Glutamatergic neuron (in vitro differentiated cells): ENCODE measurements at places on chromosomes 5 and 9.

DNA sequence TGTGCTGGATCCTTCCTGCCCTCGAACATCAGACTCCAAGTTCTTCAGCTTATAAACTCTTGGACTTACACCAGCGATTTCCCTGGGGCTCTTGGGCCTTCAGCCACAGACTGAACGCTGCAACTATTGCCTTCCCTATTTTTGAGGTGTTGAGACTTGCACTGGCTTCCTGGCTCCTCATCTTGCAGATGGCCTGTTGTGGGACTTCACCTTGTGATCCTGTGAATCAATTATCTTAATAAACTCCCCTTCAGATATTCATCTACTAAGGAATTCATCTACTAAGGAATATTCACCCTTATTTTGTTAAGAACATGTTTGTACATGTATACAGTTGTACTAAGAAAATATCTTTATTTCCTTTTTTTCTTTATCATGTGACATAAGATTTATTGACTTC lies 1079.7 kb downstream of the CDH12 start:
- no peak for DNase-seq

DNA sequence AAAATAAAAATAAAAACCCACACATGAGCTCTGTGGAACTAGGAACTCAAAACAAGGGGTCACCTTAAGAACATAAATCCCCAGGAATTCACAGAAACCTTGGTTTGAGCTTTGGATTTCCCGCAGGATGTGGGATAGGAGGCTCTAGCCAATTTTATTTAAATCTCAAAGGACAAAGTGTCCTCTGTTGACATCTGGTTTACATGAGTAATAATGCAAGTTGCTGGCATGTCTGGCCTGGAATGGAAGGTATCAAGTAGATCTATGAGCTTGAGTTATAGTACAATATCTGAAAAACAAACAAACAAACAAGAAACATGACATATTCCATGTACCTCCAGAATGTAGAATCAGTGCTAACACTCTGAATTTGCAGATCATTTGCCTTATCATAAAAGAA lies 94.2 kb upstream of the SLIT3 start:
- DNase-seq, result no peak

GRCh38 chr9:37693260-37693659 lies 42.5 kb downstream of the FRMPD1 start:
- no peak for DNase-seq

DNA sequence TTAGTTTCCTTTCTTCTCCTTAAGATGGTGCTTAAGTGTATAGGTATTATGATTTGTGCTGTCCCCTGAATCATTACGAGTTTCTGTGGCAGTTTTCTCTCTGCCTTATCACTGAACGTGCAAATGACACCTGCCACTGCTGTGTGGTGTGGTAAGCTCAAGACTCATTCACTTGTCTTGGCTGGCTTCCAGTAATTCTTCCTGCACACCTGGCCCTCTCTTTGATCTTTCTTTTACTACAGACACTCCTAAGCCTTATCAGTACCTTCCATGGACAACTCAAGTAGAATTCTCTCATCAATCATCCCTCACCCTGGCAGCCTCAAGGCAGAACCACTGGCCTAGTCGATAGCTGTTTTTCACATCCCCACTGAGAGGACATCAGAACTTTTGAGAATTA lies 82.6 kb upstream of the ADAMTS19 start:
- DNase-seq, result no peak

DNA sequence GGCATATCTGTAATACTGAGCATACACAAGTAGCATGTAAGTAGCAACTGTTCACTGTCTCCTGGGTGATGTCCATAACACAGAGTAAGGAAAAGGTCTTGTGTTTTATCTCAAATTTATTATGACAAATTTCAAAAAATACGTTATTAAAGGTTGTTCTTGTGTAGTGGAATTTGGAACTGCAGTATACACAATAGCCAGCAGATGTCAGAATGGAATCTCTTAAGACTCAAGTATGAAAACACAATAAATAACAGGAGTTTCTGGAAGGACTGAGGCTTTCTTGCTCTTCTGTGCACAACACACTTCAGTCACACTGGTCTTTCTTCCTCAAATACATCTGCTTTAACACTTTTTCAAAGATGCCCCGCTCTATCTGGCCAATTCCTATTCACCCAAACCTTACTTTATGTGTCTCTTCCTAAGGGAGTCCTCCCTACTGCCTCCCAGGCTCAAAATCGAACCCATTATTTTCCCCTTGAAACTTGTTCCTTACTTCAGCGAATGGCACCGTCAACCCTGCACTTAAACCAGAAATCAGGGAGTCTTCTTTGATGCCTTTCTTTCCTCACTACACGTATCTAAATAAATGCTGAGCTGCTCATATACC lies 6.5 kb upstream of the FBXO10 start:
- no peak for DNase-seq

DNA sequence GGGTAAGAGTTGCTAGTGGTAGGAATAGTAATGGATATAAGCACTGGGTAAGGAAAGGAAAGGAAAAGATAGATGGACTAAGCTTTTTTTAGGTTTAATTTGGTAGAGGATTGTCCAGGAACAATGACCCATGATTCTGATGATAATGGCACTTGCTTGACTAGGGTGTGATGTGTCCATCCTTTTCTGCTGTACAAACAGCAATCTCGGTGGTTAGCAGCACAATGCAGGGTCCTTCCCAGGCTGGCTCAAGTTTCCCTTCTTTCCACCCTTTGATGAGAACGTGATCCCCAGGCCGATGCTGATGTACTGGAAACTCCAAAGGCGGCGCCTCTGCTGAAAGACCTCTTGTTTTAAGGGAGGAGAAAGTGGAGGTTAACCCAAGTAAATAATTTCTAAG lies 105.3 kb downstream of the TMEM167A start:
- no peak for DNase-seq
